PC-3 (cell line): ENCODE measurements at places on chromosomes 2 and 18. TPM values are rescaled to one million over a fixed set of nuclear protein-coding genes. Genes with fewer than 3 reads are reported as not detected.
A peak's percentile ranks its signal among the peaks of the same experiment; 100 is the strongest.

RTP5 gene
- total RNA-seq, result not detected in 2 replicates

HOXD13 gene
- total RNA-seq, result 0.36 and 0.46 TPM in 2 replicates

ANKRD36 gene
- total RNA-seq, result 12.6 and 14.0 TPM in 2 replicates

GRCh38 chr2:201715459-201715858, 17.0 kb upstream of the MPP4 start:
- H3K4me3 ChIP-seq, result no peak overlapping the region
- no peak for DNase-seq
- H3K4me1 ChIP-seq, result no peaks in the 10 kb centered on the region
- H3K27ac ChIP-seq, result no peak overlapping the region

DNA sequence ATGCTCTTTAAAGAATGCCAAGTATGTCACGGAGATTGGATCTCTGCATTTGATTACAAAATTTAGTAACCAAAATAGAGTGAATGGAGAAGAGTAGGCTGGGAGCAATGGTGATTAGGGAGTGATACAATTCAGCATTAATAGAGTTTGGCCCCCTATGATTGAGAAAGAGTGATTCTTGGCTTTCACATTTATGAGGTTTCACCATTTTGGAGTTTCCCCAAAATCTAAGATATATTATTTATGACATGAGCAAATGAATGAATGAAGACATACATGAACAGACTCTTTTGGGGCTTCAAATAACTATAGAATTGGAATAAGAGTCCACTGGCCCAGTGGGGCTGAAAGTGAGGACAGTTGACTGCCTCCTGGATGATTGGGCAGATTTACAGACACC, 255.2 kb downstream of the LPIN1 start:
- no peaks in the 10 kb centered on the region for H3K36me3 ChIP-seq
- no peak overlapping the region for H3K4me3 ChIP-seq
- H3K27me3 ChIP-seq, result no peaks in the 10 kb centered on the region
- peaks cover 20% of the 10 kb centered on the region for H3K4me1 ChIP-seq

GRCh38 chr2:52072949-52073348, 1041.0 kb upstream of the NRXN1 start:
- DNase-seq, result peak; percentile 14
- no peak overlapping the region for H3K4me3 ChIP-seq
- no peak overlapping the region for H3K27ac ChIP-seq
- H3K4me1 ChIP-seq, result no peaks in the 10 kb centered on the region
- no peaks in the 10 kb centered on the region for H3K36me3 ChIP-seq

- H3K4me1 ChIP-seq, result no peaks in the 10 kb centered on the region
- no peaks in the 10 kb centered on the region for H3K36me3 ChIP-seq
- H3K27me3 ChIP-seq, result peaks cover 20% of the 10 kb centered on the region; the same call in 1 of the 2 replicates
- H3K27ac ChIP-seq, result no peak overlapping the region
- no peak for DNase-seq
- H3K4me3 ChIP-seq, result no peak overlapping the region
Measured at GRCh38 chr18:69659142-69659651, 258.5 kb downstream of the DOK6 start.

DNA sequence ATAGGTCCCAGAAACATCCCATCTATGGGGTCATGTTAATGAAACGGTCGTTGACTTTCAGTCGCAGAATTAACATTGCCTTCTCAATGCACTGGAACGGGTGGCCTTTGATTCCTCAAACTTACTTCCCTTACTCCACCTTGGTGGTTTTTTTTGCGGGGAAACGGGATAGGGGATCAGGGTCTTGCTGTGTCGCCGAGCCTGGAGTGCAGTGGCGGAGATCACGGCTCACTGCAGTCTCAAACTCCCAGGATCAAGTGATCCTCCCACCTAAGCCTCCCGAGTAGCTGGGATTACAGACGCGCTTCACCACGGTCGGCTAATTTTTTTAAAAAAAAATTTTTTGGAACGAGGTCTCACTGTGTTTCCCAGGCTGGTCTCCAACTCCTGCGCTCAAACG, 754 bp downstream of the ATG16L1 start:
- no peaks in the 10 kb centered on the region for H3K27me3 ChIP-seq
- DNase-seq, result no peak
- peak overlapping the region; percentile 73 for H3K27ac ChIP-seq
- H3K4me1 ChIP-seq, result peaks cover 42% of the 10 kb centered on the region
- H3K36me3 ChIP-seq, result peaks cover 36% of the 10 kb centered on the region
- H3K4me3 ChIP-seq, result peak overlapping the region; percentile 97
